ENCODE measurements at places on chromosomes 11 and 22.

DNA sequence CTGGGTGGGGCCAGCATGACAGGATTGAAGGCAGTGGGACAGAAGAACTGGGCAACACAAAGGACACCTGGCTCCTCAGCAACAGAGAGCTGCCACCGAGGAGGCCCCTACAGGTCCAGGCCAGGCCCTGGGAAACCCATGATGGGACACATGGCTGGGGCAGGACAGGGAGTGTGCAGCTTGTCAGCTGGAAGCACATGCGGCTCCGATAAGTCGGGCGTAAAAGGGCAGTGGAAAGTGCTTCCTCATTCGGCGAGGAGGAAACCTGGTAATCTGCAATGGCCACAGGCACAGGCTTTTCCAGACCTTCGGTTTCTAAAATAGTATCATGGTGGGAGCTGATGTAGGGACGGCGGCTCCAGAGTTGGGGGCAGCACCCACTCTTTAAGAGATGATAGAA is 16.5 kb downstream of the GNAZ start:
- DNase-seq: no peak

- DNase-seq: no peak
Measured at GRCh38 chr11:76455331-76455730, 10.5 kb downstream of the EMSY start.

GRCh38 chr11:103622296-103622695 is 414.1 kb upstream of the DDI1 start:
- DNase-seq: no peak

DNA sequence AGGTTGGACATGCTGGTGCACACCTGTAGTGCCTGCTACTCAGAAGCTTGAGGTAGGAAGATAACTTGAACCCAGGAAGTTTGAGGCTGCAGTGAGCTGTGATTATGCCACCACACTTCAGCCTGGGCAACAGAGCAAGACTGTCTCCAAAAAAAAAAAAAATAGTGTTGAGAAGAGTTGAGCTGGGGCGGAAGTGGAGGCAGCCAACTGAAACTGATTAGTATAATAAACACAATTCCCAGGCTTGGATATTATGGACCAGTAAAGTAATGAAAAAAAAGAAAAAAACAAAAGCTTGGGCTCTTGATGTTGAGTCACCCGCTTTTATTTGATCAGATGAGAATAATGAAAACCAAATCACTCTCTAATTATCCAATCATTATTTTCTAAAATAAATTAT is 21.0 kb downstream of the LDLRAD3 start:
- no peak for DNase-seq

DNA sequence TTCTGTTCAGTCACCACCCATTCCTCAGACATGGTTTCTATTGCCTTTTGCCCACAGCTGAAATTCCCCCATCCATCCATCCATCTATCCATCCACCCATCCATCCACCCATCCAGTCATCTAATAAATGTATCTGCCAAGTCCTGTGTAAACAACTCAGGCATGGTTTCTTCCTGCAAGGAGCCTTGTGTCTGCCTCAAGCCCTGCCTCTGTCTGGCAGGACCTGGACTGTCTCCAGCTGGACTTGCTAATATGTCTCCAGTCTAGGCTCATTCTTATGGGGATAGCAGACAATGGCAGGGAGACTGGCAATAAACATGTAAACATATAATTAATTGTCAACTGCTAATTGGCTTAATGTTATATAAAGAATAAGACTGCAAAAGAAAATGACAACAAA is 64.7 kb upstream of the AMPD3 start:
- no peak for DNase-seq

DNA sequence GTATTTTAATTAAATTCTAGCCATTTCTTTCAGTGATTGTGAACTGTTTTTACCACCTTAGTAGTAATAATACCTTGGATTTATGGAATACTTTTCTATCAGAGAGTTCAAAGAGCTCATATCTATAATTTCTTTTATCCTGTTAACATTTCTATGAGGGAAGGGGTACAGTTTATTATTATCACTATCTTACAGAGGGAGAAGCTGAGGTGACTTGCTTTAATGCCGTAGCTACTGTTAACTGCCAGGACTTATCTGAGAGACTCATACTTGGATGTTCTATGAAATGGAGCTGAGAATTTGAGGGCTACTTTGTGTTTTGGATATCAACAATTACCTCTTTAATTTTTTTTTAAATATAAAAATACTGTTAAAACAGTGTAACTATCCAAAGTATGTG is 3.3 kb downstream of the REXO2 start:
- DNase-seq: no peak

DNA sequence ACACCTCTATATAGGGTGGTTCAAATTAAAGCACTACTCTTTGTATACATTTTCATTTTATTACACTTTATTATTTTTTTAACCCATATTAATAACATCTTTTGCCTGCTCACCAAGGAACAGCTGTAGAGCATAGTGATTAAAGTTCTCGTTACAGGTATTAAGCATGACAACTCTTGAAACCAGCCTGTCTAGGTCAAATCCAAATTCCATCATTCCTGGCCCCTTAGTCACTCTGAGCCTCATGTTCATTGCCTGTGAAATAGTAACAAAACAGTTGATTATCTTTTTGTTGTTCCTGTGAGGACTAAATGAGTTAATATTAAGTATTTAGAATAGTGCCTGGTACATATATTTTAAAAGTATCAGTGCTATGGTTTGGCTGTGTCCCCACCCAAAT is 334.5 kb downstream of the RAB38 start:
- no peak for DNase-seq

DNA sequence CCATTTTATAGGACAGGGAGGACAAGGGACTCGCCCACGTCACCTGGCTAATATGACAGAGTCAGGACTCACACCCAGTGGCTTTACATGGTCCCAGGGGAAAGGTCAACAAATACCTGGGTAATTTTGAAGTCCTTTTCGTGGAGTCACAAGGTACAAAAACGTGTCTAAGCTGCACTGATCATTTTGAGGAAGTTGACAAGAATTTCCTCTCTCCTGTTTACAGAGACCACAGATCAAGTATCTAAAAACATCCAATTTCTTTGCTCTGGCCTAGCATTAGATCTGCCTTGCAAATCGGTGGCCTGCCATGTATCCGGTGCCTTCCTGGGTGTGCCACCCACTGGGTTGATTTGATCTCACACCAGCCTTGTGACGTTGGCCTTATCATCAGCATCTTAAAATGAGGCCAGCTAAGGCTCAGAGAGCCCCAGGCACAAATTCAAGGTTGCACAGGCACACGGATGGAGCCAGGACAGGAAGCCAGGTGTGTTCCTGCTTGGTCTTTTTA is 17.6 kb downstream of the GDPD5 start:
- no peak for DNase-seq

DNA sequence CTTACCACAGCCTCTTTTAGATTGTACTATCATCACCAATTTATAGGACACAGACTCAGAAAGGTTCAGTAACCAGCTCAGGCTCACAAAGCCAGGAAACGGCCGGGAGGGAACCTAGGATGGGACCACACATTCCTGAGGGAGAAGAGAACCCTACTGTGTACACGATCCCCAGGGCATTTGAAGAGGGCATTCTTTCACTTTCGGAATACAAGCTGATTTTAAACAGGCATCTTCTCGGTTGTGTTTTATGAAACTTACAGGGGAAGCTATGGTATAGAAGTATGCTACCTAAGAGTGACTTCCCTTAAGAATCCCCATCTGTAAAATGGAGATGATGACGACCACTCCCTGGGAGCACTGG is 19.0 kb downstream of the SMCO4 start:
- no peak for DNase-seq

DNA sequence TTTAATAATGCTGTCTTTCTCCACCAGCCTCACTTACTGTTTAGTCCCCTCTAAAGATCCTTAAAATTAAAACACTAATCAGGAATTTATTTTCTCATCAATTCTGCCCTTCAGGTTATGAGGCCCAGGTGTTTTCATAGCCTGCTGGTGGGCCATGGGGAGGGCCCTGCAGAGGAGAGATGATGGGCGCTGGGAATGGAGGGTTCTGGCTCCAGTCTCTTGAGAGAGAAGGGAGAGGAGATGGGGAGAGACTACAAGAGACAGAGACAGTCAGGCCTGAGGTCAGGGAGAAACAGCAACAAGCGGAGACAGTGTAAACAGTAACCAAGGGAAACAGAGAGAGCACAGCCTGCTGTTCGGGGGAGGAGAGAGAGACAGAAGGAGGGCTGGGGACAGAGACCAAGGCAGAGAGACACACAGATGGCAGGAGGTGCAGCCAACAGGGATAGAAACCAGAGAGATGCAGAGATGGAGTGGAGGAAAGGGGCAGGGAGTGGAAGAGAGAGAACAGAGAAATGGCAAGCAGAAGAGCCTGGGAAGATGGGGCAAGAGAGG is 187.3 kb upstream of the SYT13 start:
- DNase-seq: no peak

- DNase-seq: no peak
Measured at GRCh38 chr11:78156127-78156844, 16.9 kb upstream of the ALG8 start.

DNA sequence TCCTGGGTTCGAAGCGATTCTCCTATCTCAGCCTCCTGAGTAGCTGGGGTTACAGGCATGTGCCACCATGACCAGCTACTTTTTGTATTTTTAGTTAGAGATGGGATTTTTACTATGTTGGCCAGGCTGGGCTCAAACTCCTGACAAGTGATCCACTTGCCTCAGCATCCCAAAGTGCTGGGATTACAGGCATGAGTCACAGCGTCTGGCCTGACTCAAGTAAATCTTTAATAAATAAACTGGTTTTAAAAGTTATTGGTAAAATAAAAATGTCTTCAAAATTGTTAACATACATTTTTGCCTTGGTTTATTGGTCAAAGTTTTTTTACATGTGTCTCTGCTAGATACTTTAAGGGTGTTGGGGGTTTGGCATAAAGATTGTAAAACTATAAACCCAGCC is 7.3 kb upstream of the PES1 start:
- no peak for DNase-seq

- DNase-seq: no peak
Measured at GRCh38 chr22:45304971-45305370, 4.8 kb upstream of the FAM118A start.

DNA sequence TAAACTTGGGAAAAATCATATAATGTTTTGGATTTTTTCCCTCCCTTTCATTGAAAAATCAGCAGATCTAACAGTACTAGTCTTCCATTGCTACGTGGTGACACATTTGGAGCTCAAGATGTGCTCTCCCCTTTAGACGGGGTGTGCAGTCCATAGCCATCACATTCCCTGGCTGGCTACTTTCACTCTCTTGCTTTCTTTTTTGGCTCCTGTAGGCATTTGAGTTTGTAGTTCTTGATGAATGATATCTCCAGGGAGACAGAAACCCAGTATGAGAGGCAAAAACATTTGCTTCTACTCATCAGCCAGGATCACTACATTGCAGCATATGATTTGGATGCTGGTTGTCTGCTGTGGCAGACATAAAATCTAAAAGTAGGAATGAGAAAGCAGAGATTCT is 12.1 kb downstream of the CCDC81 start:
- no peak for DNase-seq

- DNase-seq: peak; percentile 73
Measured at GRCh38 chr11:66510271-66510989, at the start of gene BBS1. Gene BBS1 (plus strand): TSS chr11:66510635. CDS start chr11:66510660, 25 bp downstream.

DNA sequence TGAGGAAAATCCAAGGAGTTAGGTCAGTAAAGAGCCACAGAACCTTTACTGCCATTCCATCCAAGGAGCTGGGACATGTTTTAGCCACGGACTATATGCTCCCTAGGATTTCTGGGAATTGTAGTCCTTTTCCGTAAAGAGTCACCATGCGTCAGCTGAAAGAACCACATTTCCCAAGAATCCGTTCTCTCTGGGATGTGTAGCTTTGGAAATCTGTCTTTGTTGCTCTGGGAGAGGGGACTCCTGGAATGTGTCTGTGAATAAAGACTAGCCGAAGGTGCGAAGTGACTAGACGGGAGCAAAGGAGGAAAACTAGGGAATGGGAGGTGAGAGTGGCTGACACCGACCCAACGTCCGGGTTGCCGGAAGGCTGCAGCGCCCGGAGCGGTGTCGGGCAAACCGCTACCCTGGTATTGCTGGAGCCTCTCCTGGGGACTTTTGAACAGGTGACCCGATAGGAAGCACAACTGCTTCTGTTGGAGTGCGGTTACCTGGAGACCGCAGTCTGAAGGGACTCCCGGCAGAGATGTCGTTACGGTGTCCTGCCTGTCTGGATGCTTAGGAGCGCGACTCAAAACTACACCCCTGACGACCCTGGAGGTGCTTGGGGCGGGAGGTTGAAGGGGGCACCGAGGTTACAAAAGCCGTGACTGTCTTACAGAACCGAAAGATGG is at the start of gene IFTAP:
IFTAP (plus strand) TSS at position 187 of the 674 bp plus-strand sequence. CDS start 15,602 bp downstream, outside the sequence.
- peak; percentile 2 for DNase-seq

GRCh38 chr11:46333394-46333947 is 13.8 kb upstream of the DGKZ start:
- no peak for DNase-seq

DNA sequence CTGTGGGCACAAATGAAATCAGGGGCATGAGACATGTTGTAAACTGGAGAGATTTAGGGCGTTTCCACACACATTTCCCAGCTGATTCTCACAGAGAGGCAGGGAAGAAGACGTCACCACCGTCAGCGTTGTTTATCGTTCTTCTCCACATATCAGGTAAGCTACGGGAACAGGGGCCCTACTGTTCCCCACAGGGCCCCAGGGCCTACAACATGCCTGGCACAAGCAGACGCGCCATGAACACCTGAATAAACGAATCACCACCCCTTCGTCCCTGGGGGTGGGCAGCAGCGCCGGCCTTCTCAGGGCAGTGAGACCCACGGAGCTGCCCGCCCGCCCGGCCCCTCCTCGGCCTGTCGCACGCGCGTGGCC is 342 bp downstream of the EFCAB6 start:
- DNase-seq: no peak

GRCh38 chr11:72688929-72689328 is 14.7 kb upstream of the PDE2A start:
- no peak for DNase-seq
